Right ventricle myocardium inferior (tissue), 1 donor: ENCODE measurements at places on chromosomes 11 and 22. TPM values are rescaled to one million over a fixed set of nuclear protein-coding genes. Genes with fewer than 3 reads are reported as not detected.

DNA sequence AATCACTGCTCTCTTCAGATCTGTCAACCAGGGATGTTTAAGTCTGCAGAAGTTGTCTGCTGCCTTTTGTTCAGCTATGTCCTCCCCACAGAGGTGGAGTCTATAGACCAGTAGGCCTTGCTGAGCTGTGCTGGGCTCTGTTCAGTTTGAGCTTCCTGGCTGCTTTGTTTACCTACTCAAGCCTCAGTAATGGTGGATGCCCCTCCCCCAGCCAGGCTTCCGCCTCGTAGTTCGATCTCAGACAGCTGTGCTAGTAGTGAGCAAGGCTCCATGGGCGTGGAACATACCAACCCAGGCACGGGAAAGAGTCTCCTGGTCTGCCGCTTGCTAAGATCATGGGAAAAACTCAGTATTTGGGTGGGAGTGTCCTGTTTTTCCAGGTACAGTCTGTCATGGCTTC is 27.6 kb upstream of the CASP12 start:
- no peak for DNase-seq

GRCh38 chr11:10298342-10298741 is 4.3 kb upstream of the SBF2 start:
- DNase-seq: no peak

DNA sequence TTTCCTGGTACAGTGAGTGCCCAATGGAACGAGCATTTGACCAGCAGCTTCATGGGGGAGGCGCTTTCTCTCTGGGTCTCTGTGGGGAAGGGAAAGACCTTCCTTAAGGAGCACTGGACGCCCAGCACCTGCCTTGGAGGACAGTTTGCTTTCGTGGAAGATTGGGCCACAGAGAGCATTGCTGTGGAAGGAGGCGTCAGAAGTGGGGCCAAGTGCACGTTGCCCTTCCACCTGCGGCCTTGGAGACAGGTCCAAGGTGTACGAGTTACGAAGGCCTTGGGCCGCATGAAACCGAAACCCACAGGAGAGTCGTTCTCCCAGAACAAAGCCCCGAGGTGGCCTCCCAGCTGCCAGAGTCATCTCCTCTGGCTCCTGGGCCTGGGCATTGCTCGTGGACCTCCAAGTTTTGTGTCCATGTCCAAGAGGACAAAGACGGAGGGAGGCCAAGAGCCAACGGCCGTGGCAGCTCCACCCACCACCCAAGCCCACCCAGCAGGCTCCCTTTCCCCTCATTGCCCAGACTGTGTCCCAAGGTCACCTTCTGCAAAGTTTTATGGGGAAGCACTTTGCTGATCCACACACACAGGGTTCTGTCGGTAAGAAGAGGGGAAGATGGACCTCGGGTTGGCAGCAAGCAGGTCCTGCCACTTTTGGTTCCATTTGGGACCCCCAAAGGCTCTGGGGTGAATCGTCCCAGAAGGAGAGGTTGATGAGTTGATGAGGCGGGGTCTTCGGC is 5.8 kb upstream of the NLRP6 start:
- DNase-seq: no peak

VWCE gene
- total RNA-seq: 1.0 TPM

GRCh38 chr22:45157907-45158306 is 5.8 kb upstream of the NUP50 start:
- DNase-seq: no peak

GRCh38 chr22:37639771-37640590 is 512 bp downstream of the SH3BP1 start:
- peak; percentile 70 for DNase-seq

DNA sequence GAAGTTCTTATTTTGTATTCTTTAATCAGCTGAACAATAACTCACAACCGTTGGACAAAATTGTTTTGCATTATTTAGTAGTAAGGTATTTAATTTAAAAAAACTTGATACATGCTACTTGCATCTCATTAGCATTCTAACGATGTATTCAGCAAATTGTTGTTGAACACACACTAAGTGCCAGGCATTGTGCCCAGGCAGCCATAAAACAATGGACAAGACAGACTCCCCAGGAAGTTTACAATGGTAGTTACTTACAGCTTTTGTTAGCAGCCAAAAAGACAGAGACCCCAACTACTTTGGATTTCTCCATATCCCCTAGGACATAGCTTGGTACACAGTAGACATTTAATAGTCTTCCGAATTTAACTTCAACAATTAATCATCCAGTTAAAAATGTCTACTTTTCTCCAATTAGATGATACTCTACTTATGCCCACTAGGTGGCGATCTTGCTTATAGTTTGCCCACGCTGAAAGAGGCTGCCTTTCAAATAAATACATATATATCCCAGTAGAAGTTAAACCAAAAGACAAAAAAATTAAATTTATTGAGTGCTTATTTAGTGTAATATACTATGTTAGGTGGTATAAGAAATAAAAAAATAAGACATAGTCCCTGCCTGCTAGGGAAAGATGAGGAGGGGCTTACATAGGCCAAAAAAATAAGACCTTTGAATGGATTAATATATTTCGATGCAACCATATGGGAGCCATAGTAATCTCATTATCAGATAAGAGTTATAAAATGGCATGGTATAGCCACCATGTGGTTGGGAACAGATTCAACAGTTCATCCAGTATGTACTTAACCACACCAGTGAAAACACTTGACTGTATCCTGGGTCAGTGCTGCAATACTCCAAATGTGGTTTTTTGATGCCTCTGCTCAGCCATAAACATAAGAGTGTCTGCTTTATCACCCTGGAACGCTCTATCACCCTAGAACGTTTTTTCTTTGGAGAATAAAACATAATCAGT is 2.0 kb upstream of the FJX1 start:
- DNase-seq: no peak

GRCh38 chr22:49828599-49828965 is 909 bp upstream of the BRD1 start:
- peak; percentile 70 for DNase-seq

MPZL3 gene
- total RNA-seq: 2.2 TPM

HORMAD2 gene
- not detected for total RNA-seq

DNA sequence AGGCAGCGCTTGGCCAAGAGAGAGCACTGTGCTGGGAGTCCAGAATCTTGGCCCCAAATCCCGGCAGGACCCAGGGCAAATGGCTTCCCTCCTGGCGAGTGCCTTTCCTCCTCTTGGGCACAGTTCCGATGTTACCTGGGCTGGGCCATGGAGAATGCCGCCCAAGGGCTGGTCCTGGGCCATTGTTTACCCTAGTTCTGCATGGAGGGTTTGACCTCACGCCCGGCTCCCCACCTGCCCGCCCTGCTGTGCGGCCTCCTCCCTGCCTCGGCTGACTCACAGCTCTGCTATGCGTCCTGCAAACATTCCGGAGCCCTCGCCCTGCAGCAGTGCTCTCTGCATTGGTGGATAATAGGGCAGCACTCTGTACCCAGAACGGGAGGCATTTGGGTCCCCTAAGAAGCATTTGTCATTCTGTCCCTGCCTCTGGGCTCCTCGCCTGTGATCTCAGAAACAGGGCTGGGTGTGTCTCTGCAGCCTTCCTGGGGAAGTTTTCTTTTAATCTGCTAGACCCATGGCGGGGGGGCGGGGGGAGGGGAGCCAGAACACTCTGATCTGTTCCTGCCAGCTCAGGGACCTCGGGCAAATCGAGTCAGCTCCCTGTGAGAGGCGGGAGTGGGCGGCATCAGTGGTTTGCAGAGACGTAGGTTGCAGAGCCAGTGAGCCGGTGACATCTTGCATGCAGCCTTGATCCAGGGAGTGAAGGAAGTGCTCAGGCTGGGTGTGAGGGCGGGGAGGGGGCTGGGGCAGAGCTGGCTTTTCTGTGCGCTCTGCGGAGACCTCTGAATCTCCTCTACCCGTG is 32.9 kb upstream of the SMIM38 start:
- DNase-seq: no peak

- peak; percentile 48 for DNase-seq
Observed at GRCh38 chr22:44942979-44943700, 66.7 kb downstream of the PHF21B start.

- no peak for DNase-seq
Observed at GRCh38 chr11:106132582-106133354, 55.3 kb downstream of the AASDHPPT start.

GRCh38 chr11:83118814-83119213 is 38.1 kb upstream of the PCF11 start:
- no peak for DNase-seq

GRCh38 chr11:87307101-87307500 is 269.4 kb downstream of the TMEM135 start:
- no peak for DNase-seq

FIBIN gene
- 8.3 TPM for total RNA-seq
